ENCODE measurements at places on chromosomes 5 and 9.

- DNase-seq: no peak
Measured at GRCh38 chr9:134243778-134244467, 79.6 kb upstream of the RNU6ATAC start.

DNA sequence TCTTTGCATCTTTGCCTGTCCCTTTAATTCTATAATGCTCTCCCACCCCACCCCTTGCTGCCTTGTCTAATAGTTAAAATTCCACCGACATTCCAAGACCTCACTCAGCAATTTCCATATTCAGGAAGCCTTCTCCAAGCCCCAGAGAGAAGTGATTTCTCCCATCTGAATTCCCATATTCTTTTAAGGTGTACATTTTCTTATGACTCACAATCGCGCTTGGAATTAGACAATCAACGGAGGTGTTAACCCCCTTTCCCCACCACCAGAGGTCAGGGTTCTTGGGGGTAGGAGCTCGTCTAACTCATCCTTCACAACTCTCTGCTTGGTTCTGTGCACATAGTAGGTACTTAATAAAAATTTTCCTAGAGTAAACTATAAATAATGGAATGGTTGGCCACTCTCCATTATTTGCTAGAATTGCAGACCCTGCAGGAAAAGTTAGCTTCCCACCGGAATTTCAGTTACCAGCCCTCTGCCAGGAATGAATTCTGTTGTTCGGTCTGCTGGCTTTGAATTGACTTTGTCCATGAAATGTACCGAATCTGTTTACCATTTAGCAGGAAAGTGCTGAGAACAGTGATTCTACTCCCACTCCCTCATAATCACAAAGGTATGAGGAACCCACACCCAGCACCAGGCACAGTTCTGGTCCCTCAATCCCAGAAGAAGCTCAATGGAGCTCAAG is 5.0 kb downstream of the KCNIP1 start:
- no peak for DNase-seq

DNA sequence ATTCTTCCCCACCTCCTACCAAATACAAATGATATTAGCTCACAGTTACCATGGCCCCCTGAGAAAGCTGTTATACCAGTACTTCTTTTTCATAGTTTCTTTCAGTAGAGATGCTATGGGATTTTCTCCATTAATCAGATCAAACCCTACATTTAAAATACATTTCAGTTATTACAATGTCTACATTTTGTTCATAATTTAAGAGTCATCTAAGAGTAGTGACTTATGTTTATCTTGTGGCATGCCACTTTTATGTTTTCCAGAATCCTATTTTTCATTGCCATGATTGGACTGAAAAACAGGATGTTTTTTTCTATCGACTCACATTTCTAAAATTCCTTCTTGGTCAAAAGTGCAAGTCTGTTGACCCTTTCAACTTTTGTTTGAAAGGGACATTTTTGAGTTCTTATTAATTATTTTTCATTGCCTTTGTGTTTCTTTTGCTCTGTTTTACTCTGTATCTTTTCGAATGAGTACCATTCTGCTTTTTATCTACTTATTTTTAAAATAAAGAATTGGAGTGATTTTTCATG is 77.4 kb upstream of the ANXA1 start:
- DNase-seq: no peak

GRCh38 chr5:143592648-143593047 is 189.2 kb upstream of the NR3C1 start:
- DNase-seq: no peak

GRCh38 chr5:24245821-24246220 is 399.0 kb downstream of the CDH10 start:
- DNase-seq: no peak

DNA sequence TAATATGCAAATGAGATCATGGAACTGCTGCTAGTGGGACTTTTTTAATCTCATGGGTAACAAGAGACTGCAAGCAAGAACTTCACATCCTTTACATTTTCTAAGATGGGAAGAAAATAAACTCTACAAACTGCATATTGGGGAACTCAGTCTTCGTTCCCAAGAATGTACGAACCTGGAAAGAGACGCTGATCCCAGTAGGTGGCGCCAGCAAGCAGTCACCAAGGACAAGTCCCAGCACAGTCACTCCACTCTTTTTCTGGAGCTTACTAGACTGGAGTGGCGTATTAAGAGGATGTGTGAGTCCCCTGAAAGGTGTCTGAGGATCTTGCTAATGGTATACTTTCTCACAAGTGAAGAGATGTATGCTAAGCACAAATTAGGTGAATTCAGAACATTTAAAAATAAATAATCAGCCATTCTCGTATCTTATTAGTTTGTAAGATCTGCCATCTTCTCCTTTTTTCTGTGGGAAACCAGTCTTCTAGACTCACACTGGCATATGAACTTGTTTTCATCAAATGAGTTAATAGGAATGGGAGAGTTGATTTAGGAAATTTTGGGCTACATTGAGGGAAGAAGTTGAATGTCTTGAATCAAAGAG is 16.0 kb upstream of the PUM3 start:
- DNase-seq: no peak

Measured in stimulated activated CD8-positive, alpha-beta memory T cell treated with anti-CD3 and anti-CD28 coated beads, Interleukin-7, amount 100 ng/mL, for 1 hour (primary cell).